ENCODE measurements at places on chromosomes 13 and 19. TPM values are rescaled to one million over a fixed set of nuclear protein-coding genes. Genes with fewer than 3 reads are reported as not detected.

CRTC1 gene
- total RNA-seq: 8.8 TPM

ZNF723 gene
- total RNA-seq: not detected

GAPDHS gene
- not detected for total RNA-seq

ZNF43 gene
- 6.3 TPM for total RNA-seq

KLK2 gene
- total RNA-seq: not detected

NXNL1 gene
- total RNA-seq: 0.59 TPM

GRCh38 chr13:89900104-89900765 is 1447.3 kb upstream of the MIR17HG start:
- no peak for DNase-seq

- DNase-seq: no peak
Observed at GRCh38 chr13:112781881-112782361, 92.1 kb downstream of the ATP11A start.

GRCh38 chr19:42271045-42271419 is 2.0 kb downstream of the CIC start:
- DNase-seq: no peak

DNA sequence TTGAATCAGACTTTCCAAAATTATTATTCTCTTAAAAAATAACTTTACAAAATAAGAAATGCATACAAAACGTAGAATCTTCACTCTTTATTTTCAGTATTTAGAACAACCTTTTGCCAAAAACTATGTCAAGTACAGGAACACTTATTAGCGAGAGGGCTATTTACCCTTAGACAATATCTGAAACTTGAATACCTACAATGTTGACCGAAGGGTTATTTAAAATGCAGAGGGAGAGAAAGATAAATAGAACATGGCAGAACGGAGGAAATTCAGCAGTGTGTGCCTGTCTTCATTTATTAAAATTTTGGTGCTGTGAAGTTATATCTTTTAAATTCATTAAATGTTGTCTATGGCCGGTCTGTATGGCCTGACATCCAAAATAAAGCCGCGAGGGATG is 198.8 kb downstream of the EFNB2 start:
- no peak for DNase-seq

DNA sequence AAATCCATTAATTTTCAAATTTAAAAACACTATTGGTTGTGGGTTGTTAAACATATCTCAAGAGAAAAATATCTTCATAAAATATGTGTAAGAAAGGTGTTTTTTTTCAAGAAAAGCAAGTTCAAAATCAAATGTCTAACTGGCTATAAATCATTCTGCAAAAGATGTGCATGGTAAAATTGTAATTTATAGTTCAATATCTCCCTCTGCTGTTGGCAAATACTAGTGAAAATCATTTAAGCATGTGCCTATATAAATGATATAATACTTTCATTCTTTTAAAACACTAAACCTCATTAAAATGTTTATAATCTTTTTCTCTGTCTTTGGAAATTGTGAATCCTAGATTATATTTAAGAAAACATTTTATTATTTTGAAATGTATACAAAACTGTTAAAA is 17.2 kb upstream of the SLITRK6 start:
- DNase-seq: no peak

DNA sequence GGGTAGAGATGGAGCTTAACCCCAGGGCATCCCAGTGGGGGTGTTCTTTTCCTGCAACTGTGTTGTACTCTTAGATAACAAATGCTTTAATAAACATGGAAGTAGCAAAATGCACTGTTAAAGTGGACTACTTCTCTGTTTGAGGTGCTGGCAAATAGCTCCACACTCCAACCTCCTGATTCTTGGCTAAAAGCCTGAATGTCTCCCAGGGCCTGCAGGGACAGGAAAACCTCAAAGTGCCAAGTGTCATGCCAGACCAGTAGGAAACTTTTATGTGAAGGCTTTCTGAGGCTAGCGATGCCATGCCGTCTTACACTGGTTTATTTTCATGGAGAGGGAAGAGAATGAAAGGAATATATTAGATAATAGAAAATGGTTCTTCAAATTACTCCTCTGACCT is 6.8 kb downstream of the FREM2 start:
- no peak for DNase-seq

DNA sequence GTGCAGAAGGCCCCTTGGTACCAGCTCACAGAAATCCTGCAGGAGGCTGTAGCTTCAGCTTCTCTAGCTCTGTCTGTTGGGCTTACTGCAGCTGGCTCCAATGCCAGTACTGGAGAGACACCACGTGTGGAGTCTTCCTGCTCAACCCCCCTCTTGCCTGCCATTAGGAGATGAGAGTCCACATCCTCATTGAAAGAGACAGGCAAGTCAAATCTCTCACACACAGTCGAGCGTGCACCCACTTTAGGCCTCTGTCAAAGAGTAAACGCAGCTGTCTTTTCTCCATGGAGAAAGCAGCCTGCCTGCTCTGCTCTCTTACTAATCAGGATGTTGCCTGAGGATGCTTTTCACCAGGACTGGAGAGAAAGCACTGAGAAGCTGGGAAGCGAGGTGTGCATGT is 523.0 kb upstream of the NBEA start:
- DNase-seq: no peak

GRCh38 chr13:21833921-21834320 is 163.0 kb downstream of the FGF9 start:
- DNase-seq: no peak

- DNase-seq: no peak
Observed at GRCh38 chr19:55284405-55285058, 735 bp downstream of the BRSK1 start.

DNA sequence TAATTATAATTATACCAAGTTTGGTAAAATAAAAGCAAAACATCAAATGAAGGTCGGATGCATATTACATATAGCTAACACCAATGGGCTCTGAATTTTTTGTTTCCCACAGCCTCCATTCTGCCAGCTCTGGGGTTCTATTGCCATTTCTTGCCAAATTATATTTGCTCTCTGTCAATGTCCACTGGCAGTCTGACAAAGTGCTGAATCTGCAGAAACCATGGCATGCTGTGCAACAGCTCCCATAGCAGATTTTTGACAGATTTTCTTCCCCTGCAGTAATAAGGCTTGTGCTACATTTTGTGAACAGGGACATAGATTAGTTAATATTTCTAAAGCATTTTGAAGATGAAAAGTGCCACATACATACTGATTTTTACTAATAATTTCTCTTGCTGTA is 1102.1 kb downstream of the DIAPH3 start:
- DNase-seq: no peak

DNA sequence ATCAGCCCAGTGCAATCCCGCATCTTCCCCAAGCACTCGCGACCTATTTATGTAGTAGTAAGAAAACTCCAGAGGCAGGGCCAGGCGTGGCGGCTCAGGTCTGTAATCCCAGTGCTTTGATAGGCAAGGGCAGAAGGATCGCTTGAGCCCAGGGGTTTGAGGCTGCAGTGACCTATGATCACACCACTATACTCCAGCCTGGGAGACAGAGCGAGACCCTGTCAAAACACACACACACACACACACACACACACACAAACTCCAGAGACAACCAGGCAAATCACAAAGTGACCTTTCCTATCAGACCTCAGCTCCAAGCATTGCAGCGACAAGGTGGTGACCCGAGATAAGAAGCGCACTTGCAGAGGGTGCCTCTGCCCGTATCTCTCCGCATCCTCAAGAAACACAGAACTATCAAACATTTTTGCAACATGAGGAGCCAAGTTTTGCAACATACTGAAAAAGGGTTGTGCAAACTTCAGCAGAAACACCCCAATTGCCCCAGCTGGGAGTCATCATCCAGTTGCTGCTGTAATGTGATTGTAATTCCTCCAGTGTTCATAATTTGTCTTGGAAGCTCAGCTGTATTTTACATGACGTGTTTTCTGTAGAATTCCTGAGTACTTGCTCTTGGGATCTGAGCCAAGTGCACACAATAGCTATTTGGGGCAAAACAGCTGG is 8.7 kb upstream of the KLF2 start:
- DNase-seq: no peak

DNA sequence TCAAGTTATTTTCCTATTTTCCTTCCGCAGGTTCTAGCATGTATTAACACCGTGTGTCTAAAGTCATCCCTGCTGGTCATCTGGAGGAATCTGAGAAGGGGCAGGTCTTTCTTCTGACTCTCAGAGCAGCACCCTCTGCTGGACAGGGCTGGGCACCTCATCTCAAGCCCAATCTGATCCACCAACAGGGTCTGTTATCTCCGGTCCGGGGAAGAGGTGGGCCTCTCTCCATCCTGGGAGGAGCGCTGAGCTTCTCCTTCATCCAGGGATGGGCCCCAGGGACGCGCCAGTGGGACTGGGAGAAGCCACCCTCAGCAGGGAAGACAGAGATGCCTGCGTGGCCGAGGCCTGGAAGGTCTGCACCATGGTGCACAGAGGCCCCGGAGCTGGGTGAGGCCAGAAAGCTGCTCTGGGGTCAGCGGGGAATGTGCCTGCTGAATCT is 26.0 kb upstream of the ZNF331 start:
- no peak for DNase-seq

- peak; percentile 96 for DNase-seq
Observed at GRCh38 chr19:52535771-52536447, 8.4 kb downstream of the ZNF808 start.

- DNase-seq: no peak
Observed at GRCh38 chr13:42101821-42102585, 53.6 kb downstream of the DGKH start.

DNA sequence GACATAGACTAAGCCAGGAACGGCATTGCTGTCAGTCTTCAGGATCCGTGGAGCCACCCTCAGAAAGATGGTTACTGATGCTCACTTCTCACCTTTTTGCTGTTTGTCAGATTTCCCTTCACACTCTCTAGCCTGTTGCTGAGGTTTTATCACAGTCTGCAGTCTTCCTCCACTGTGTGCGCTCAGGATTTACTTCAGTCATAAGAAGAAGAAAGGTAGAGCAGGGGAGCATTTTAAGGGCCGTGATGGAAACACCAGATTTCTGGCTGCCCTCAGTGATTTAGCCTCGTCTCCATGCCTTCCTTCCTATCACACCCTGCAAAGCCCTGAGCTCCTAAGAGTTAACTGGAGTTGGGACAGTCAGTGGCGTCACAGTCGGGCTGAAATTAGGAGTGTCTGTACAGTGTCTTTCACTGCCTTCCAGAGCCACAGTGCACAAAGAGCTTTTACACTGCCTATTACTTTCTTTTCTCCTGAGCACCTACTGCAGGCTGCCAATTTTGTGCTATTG is 60.0 kb upstream of the GPR183 start:
- peak; percentile 67 for DNase-seq

DNA sequence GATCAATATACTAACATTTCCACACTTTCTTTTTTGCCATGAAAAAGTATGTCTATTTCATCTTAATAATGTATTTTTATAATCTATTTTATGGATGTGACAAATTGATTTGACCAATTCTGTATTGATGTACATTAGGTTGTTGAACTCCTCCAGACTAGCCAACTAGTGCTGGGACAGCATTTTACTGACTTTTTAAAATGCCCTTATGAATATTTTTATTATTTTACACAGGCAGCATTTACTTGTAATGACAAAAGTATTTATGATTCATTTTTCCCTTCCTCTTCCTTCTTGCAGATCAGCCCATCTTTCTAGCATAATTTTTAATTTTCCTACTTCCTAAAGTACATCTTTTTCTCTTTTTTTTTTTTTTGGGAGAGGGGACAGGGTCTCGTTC is 918 bp upstream of the FUZ start:
- no peak for DNase-seq

DNA sequence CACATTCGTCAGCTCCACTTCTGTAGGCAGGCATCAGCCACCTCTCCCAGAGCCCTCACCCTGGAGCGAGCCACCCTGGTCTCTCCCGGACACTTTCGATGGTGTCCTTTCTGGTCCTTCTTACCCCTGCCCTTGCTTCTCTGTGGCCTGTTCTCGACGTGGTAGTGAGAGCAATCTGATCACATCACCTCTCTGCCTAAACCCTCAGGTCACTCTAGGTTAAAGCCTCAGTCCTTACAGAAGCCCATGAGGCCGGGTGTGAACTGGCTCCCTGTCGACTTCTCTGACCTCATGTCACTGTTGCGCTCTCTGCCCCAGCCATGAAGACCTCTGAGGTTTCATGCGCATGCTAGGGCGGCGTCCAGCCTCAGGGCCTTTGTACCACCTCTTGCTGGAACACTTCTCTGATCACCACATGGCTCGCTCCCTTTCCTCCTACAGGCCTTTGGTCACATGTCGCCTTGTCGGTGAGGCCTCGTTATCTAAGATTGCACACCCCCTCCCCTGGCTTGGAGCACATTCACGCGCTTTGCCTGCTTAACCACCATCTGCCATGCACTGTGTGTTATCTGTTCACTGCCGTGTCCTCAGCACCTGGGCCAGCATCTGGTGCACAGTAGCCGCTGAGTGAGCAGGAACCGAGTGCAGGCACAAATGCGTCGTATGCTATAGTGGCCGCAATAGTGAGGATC is 101.5 kb downstream of the DPF1 start:
- DNase-seq: no peak

DNA sequence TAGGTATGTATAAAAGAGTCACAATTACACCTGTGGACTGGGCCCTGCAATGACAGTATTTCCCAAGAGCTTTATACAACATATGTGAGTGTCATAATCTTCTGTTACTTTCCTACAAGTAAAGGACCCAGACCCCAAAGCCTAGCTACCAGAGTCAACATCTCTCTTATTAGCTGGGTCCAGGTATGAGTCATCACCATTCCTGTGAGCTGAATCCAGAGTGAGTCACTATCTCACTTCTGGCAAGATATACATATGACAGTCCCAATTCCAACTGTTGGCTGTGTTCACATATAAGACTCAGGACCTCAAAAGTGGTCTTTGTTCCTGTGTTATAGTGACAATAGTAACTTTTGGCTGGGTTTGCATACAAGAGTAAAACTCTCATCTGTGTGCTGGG is 46.7 kb downstream of the ZNF729 start:
- DNase-seq: no peak

GRCh38 chr13:41751734-41752445 is 209.0 kb downstream of the VWA8 start:
- DNase-seq: no peak

DNA sequence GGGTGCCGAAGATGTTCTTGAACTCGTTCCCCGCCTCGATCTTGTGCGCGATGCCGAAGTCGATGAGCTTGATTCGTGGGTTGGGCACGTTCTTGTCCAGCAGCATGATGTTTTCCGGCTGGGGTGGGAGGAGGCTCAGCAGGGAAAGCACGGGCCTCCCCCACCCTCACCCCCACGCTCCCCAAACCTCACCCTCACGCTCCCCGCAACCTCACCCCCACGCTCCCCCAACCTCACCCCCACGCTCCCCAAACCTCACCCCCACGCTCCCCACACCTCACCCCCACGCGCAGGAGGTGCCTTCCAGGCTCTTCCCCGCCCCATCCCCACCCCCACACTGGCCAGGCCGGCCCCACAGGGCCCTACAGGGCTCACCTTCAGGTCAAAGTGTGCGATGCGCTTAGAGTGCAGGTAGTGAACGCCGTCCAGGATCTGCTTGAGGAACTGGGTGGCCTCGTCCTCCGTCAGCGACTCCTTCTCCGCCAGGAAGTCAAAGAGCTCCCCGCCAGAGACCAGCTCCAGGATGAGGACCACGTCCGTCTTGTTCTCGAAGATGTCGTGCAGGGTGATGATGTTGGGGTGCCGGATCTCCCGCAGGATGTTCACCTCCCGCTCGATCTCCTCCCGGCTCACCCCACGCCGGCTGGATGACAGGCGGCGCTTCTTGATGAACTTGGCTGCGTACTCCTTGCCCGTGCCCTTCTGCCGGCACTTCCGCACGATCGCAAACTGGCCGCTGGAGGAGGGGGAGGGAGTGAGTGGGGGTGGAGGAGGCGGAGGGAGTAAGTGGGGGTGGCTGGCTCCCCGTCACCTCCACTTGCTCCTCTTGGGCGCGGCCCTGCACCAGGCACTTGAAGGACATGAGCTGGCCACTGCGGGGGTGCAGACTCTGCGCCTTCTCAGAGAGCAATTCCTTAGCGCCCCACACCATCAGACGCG is 6.4 kb downstream of the DAPK3 start:
- DNase-seq: no peak

Measured in cardiac septum (tissue), 1 donor.